ENCODE measurements at places on chromosomes 4 and X. TPM values are rescaled to one million over a fixed set of nuclear protein-coding genes. Genes with fewer than 3 reads are reported as not detected.

- no peak for DNase-seq
These were observed 564 bp downstream of the FAM149A start for GRCh38 chr4:186104890-186105646.

IQSEC2 gene
- polyA plus RNA-seq = 9.1 TPM

DNA sequence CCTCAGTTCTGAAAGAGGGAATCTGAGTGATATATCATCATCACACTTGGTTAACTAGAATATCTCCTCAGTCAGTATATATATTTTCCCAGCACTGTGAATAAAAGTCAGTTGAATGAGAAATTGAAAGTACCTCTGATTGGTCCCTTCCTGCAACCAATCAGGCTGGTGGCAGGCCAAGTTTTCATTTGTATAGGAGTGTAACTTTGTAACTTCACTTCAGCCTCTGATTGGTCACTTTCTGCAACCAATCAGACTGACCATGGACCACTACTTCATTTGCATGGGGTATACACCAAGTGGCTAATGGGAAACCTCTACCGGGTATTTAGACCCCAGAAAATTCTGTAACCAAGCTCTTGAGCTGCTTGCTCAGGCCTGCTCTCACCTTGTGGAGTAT is 2.0 kb upstream of the PGK1 start:
- no peak for DNase-seq

DNA sequence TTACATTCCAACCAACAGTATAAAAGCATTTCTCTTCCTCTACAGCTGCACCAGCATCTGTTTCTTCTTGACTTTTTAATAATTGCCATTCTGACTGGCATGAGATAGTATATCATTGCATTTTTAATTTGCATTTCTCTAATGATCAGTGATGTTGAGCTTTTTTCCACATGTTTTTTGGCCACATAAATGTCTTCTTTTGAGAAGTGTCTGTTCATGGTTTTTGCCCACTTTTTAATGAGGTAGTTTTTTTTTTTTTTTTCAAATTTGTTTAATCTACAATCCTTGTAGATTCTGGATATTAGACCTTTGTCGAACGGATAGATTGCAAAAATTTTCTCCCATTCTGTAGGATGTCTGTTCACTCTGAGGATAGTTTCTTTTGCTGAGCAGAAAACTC is 39.5 kb upstream of the TBC1D19 start:
- DNase-seq = no peak

DNA sequence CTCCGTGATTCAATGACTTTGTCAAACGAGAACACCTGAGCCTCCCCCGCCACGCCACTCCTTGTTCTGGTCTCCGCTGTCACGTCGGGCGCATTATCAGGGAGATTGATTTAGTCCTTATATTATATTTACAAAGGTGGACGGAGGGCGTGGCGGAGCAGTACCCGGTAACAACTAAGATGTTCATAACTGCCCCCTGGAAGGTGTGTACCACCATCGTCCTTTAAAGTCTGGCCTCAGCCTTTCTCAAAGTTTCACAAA is 284.2 kb downstream of the PACRGL start:
- no peak for DNase-seq

SMAD1 gene
- polyA plus RNA-seq = 64.7 TPM

- DNase-seq = peak; percentile 24
These were observed 298.4 kb downstream of the ARHGAP10 start for GRCh38 chr4:148030193-148030873.

SAGE1 gene
- polyA plus RNA-seq = not detected

FRYL gene
- polyA plus RNA-seq = 28.0 TPM

GRCh38 chrX:139708067-139708466 is at the start of gene MCF2:
Gene MCF2, minus strand, starts transcription at chrX:139708167. Its CDS starts 56,423 bp downstream, at chrX:139651744.
- no peak for DNase-seq

RTL9 gene
- 0.37 TPM for polyA plus RNA-seq

Data from AG04450 (cell line).